NCI-H446 (cell line): ENCODE measurements at places on chromosomes 2 and 18.

DNA sequence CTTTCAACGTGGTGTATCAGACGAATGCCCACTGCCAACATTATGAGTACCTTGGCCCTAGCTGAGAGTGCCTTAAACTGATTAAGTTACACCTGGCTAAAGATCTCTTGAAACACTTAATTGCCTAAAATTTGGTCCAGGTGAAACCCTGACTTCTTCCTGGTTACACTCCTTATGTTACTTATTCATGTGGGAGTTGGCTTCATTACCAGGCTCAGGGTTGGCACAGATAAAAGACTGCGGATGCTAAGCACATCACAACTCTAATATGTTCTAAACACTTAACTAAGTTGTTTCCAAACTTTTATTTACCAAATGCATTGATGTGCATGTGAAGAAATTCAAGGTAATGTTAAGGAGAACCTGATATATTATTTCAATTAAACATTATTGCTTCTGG is 298.9 kb downstream of the TCF4 start:
- DNase-seq: no peak

DNA sequence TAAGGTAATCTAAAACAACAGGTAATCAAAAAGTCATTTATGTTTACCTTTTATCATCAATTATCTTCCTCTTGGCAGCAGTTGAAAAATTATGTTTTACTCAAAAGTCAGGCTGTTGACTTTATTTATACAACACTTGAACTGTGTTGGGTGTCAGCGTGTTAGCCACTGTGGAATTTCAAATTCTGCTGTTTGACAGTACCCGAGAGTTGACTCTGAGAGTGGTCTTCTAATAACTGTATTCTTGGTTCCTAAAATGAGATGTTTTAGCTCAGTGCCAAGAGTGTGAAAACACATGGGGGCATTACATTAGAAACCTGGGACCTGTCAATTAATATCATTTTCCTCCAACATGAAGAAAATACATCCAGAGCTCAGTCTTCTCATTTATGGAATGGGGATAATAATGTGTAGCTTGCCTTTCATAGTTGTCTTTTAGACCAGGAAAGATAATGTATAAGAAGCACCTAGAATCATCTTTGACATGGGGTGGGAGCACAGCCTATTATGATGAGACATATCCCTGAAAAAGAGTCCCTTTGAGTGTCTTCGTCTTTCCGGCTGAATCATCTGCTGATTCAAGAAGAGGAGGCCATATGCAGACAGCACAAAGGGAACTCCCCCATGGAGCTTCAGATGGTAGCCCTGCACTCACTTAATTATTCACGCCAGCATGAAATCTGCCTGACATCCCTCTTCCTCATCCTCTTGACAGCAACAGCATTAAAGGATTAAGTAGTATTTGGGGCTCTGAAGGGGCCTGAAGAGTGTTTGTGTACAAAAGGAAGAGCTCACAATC is 89.1 kb downstream of the AFF3 start:
- no peak for DNase-seq

GRCh38 chr18:49399003-49399402 is 61.4 kb downstream of the DYM start:
- no peak for DNase-seq

GRCh38 chr2:187003038-187003554 is 154.1 kb upstream of the ZSWIM2 start:
- no peak for DNase-seq
